Stimulated activated CD4-positive, alpha-beta T cell treated with anti-CD3 and anti-CD28 coated beads, Interleukin-15, amount 100 ng/mL, for 24 hours (primary cell): ENCODE measurements at places on chromosomes 4 and X.

DNA sequence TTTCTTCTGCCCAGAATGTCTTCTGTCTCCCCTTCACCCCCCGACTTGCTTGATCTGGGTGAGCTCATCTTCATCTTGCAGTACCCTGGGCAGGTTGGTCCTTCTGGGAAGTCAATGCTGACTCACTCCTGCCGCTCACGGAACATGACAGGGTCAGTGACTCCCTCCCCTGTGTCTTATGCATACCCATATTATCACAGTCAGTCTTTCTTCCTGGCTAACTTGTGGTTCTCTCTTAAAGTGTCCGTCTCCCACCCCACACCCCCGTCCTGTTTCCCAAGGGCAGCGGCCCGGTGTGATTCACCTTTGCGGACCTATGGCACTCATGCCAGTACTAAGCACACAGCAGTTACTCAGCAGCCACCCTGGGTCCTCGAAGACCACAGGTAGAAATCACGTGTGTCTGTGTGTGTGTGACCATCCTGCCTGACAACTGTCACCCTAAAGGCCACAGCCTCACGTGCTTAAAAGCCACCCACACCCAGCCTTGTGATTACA, 17.7 kb downstream of the IQSEC2 start:
- peak; percentile 67 for DNase-seq

GRCh38 chrX:107025545-107025944, 25.5 kb upstream of the MORC4 start:
- no peak for DNase-seq

DNA sequence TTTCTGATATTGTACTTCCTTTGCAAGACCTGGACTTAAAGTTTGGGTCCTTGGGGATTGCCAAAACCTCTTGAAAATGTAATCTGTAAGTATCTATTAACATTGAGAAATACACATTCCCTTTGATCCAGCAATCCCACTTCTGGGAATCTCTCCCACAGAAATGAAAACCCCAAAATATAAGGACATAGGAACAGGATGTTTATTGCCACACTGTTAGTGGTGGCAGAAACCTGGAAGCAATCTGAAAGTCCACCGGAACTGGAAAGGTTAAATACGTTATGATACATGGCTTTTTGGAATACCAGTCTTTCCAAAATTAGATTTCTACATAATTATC, 71.2 kb upstream of the STX18 start:
- DNase-seq = no peak

DNA sequence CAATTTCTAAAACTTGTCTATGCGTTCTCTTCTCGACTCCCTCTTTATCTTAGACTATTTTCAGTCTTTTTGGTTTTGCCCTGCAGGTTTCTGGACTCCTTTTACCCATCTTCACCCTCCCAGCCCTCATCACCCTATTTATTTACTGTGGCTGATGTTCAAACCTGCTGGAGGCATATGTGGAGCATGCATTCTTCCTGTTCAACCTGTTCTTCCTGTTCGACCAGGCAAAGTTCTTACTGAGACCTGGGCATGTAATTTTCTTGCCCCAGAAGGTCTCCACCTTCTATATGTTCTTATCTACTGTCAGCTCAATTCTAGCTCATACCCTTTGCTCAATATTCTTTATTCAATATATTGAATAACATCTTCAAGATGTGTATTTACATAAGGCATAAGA, 69.4 kb upstream of the AGA start:
- DNase-seq = no peak

GRCh38 chr4:140151699-140152012, 2.3 kb downstream of the MAML3 start:
- peak; percentile 69 for DNase-seq

GRCh38 chr4:152419809-152420208, 116.1 kb downstream of the FBXW7 start:
- no peak for DNase-seq

- peak; percentile 93 for DNase-seq
Measured at GRCh38 chr4:185209031-185209851, at the start of gene SNX25. Gene SNX25 (plus strand): TSS chr4:185209598. CDS start chr4:185209827, 229 bp downstream.

GRCh38 chr4:130542953-130543352, 1447.0 kb downstream of the C4orf33 start:
- no peak for DNase-seq

DNA sequence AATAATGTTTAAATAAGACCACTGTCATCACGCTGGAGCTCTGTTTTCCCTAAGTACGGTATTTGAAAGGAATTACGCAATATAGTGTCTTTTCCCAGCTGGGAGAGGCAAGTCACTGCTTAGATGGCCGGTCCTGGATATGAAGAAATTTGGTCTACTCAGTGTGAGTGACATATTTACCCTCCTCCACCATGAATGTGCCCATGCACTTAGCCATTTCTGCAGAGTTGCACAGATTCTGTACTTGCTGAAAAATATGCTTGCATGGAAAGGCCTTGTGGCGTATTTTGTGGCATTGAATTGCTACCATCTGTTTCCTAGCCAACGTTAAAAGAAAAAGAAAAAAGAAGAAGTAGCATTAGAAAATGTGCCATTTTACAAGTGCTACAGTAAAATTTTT, 73.1 kb downstream of the ADGRL3 start:
- no peak for DNase-seq

DNA sequence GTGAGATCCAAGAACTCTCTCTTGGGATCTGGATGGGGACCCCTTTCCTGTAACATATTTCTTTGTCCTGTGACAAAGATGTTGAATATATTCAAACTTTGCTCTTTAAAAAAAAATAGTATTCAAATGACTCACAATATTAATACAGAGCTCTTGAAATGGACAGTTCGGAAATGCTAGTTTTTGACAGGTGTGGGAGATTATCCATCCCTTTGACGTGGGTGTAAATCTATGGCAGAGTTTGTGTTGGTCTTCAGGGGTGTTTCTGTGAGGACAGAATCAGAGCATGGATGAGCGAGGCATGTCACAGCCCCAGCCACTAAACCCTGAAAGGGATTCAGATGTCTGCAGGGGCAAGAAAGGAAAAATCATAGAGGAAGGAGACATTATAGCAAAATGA, 25.8 kb downstream of the TENM3 start:
- no peak for DNase-seq

DNA sequence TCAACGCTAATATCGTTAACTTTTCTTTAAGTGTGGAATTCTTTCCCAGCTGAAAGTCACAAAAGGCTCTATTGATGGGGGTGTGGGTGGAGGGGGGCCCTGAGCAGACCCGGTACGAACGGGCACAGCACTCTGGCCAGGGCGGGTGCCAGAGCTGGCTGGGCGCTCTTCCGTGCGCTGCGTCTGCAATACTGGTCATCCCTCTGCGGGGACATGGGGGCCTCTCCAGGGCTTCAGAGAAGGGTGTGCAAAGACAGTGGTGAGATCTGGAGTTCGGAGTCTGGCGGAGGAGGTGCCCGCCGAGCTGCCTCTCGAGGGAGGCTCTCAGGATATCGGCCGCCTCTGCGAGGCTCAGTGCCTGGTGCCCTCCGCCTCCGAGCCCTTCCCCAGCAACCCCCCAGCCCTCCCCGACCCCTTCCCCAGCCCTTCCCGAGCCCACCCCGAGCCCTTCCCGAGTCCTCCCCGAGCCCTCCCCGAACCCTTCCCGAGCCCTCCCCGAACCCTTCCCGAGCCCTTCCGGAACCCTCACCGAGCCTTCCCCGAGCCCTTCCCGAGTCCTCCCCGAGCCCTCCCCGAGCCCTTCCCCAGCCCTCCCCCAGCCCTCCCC, 34.3 kb downstream of the FGFRL1 start:
- DNase-seq = no peak

GRCh38 chrX:150773634-150774033, 80.4 kb downstream of the MTMR1 start:
- no peak for DNase-seq

DNA sequence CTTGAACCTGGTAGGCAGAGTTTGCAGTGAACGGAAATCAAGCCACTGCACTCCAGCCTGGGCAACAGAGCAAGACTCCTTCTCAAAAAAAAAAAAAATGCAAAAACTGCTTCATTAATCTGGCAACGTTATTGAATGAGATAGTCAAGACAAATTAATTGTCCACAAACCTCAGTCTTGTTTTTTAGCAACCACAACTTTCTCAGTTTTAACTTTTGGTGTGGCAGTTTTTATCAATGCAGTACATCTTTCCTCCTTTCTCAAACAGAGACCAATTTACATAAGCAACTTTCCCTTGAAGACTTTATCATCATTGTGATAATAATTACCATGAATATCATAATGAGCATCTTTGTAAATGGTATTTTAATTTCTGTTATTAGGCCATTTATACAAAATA, 61.7 kb upstream of the GALNTL6 start:
- DNase-seq = no peak

- DNase-seq = peak; percentile 49
Measured at GRCh38 chr4:121156822-121157769, 7.0 kb downstream of the TNIP3 start.

DNA sequence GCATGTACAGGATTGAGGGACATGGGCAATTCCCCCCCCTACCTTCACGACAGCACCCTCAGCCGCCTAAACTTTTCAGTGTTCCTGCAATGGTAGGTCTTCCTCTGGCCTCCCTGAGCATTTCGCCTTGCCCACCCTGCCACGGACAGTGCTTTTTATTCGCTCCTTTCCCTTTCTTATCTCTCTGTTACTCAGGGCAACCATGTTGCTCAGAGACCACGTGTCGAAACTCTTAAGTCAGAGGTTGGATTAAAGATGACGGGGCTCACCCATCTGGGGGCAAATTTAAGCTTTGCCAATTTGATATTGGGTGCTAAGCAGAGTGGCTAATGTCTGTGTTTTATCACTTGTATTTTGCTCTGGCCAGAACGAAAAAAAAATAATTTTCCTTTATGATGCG, 20.4 kb downstream of the TENM3 start:
- DNase-seq = no peak

- DNase-seq = no peak
Measured at GRCh38 chrX:69313617-69314290, 148.5 kb upstream of the PJA1 start.

GRCh38 chrX:106168107-106168506, at the start of gene PWWP3B:
Gene PWWP3B (plus strand): TSS chrX:106168305. CDS start chrX:106205433, 37,128 bp downstream.
- DNase-seq = no peak

- no peak for DNase-seq
Measured at GRCh38 chrX:124497386-124497785, 151.0 kb downstream of the SH2D1A start.

- no peak for DNase-seq
Measured at GRCh38 chr4:159434114-159434870, 331.4 kb downstream of the RAPGEF2 start.

DNA sequence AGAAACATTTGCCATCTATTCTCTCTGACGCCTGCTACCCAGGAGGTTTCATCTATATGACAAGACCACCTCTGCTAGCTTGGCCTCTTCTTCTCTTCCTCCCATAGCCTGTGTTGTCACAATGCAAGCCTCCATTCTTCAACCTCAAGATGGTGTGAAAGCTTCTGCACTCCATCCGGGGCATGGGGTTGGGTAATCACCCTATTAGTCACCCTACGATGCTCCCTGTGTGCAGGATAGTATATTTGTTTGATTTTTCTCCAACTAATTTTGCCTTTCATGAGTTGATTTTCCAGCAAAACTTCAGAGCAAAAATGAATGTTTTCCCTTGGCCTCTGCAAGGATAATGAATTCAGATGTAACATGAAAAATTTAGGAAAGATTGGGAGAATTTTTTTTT, 128.0 kb upstream of the STS start:
- no peak for DNase-seq

GRCh38 chr4:122963216-122963615, 40.8 kb upstream of the NUDT6 start:
- no peak for DNase-seq

- no peak for DNase-seq
Measured at GRCh38 chr4:146833530-146833929, 112.1 kb downstream of the TTC29 start.
